GM23248 (cell line): ENCODE measurements at places on chromosomes 6 and 20.

DNA sequence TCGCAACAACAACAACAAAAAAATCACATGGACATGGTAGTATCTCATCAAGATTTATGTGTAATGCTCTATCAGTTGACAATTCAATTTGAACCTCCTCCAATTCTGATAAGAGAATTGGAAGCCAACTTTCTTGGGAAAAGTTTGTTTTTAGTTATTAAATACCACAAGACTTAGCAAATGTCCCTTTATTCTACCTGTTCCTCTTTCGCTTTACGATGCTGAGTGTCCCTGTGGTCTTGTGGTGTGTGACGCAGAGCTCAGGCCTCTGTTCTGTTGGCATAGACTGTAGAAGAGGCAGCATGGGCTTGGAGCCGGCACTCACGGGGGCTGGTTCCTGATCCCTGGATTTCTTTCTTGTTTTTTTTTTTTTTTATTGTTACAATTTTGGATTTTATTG lies 76.7 kb downstream of the PSMB1 start:
- no peak overlapping the region for H3K27ac ChIP-seq
- H3K36me3 ChIP-seq = no peaks in the 10 kb centered on the region
- no peak overlapping the region for H3K4me3 ChIP-seq
- H3K27me3 ChIP-seq = 0 out of 2 replicates have a peak, but pooled peaks cover 10% of the 10 kb centered on the region

DNA sequence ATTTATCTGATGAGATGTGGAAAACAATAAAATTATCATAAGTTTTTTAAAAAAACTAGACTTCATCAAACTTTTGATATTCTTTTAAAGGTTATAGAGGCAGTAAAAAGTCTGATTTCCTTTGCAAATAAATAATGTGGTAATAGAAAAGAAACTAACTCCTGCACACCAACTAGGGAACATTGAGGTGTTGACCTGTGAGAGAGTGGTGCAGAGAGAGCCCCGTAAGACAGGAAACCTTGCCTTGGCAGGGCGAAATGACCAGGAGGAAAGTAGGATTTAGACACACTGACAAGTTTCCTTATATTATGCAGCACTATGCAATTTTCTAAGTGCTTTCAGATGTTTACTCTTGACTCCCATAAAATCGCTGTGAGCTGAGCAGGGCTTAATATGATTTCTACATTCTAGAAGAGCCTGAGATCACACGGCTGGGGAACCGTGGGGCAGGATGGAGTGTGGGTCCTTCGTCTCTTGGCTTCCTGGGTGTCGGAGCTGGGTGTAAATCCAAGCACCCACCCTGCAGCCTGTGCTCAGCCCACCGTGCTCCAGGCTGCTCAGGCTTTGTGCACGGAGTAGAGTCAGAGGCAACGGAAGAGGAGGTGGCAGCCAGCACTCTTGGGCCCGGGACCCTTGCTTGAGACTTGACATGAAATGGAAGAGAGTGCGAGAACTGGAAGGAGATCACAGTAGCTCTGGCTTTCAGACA lies 61.3 kb upstream of the FOXQ1 start:
- DNase-seq = peak; percentile 10
- no peaks in the 10 kb centered on the region for H3K36me3 ChIP-seq
- H3K27ac ChIP-seq = no peak overlapping the region
- H3K4me1 ChIP-seq = peaks cover 4% of the 10 kb centered on the region; the same call in 1 of the 2 replicates
- no peak overlapping the region for H3K4me3 ChIP-seq

- no peaks in the 10 kb centered on the region for H3K36me3 ChIP-seq
- no peak overlapping the region for H3K4me3 ChIP-seq
- peaks cover 15% of the 10 kb centered on the region; the same call in 1 of the 2 replicates for H3K27me3 ChIP-seq
- DNase-seq = no peak
- H3K27ac ChIP-seq = no peak overlapping the region
These were observed 142.8 kb upstream of the B3GAT2 start for GRCh38 chr6:71099649-71100048.

DNA sequence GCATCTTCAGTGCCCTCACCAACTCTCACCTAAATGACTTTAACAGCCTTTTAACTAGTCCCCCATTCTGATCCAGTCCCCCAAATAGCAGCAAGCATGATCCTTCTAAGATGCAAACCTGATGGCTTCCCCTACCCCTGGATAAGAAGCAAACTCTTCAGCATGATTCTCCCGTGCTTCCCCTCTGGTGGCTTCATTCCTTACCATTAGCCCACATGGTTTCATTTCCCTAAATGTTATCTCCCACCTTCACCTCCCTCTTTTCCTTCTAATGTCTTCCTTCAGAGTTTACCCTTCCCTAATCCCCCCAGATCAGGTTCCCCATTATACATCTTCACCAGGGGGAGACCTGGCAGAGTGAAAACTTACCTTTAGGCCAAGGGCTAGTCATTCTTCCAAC lies 4.0 kb upstream of the RAB5IF start:
- no peak overlapping the region for H3K27ac ChIP-seq
- H3K4me1 ChIP-seq = 0 out of 2 replicates have a peak, but pooled peaks cover 4% of the 10 kb centered on the region
- no peak overlapping the region for H3K4me3 ChIP-seq
- no peaks in the 10 kb centered on the region for H3K27me3 ChIP-seq

- H3K4me1 ChIP-seq = no peaks in the 10 kb centered on the region
- no peaks in the 10 kb centered on the region for H3K27me3 ChIP-seq
- no peak for DNase-seq
- H3K27ac ChIP-seq = no peak overlapping the region
- no peaks in the 10 kb centered on the region for H3K36me3 ChIP-seq
- H3K4me3 ChIP-seq = no peak overlapping the region
These were observed 494.9 kb upstream of the RNF217 start for GRCh38 chr6:124467366-124467765.

DNA sequence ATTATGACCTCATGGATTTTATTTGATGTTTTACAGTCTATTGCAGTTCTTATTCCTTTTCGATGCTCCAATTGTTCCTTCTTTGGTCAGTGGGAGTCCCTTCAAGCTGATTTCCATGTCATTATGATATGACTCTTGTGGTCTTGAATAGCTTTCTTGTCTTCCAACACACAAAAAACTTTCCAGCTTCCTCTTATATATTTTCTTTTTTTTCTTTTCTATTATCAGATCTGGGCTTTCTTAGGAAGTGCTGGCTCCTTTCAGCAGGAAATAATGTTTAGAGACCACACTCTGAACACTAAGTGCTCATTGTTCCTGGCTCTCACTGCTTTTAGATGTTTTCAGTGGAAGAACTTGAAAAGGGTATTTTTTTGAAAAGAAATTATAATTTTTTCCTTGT lies 3.1 kb upstream of the SLC17A1 start:
- no peak for DNase-seq
- H3K4me1 ChIP-seq = no peaks in the 10 kb centered on the region
- H3K4me3 ChIP-seq = no peak overlapping the region
- H3K36me3 ChIP-seq = no peaks in the 10 kb centered on the region
- H3K27ac ChIP-seq = no peak overlapping the region

DNA sequence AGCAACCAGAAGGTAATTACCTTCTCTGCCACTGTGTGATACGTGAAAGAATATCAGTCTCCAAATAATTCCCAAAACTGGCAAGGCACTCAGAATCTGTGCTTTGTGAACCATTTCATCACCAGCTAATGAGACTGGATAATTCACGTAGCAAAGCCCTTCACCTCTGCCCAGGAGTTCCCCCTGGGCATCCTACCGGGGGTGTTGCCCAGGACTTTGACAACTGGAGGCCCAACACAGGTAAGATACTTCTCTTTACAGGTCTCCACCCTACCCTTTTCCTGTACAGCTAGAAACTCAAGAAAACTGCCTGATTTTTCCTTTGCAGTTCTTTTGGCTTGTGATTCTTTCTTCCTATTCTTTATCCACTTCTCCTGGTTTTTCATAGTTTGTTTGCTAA lies 2.7 kb upstream of the CD24 start:
- H3K27ac ChIP-seq = no peak overlapping the region
- no peak for DNase-seq
- no peak overlapping the region for H3K4me3 ChIP-seq
- H3K4me1 ChIP-seq = no peaks in the 10 kb centered on the region
- peaks cover 43% of the 10 kb centered on the region for H3K27me3 ChIP-seq

DNA sequence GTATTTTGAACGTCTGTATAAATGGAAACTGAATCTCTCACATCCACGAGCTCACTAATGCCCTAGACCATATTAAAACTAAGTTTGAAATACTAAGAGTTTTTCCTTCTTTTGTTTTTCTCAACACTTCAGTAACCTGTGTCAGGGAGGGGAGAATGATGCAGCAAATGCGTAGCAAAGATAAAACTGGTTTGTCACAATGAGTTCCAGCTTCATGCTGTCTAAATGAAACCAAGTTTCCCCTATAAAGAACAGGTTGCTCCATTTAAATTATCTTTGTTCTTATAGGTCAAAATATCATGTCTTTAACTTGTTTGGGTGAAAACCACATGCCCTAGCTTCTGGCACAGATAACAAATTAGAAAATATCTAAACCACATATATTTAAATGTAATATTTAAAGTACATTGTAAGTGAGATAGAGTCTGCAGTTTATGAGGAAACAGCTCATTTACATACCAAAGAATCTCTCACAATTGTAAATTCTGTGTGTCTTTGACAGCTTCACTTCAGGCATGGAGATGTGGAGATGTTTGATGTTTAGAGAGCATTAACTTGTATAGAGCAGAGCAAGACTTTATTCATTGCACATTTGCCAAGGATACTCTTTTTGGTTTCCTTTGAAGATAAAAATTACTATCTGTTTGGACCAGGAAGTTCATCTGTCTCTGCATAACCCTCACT lies 7.3 kb downstream of the TRDN start:
- no peak overlapping the region for H3K4me3 ChIP-seq
- no peak overlapping the region for H3K27ac ChIP-seq
- no peak for DNase-seq
- H3K36me3 ChIP-seq = no peaks in the 10 kb centered on the region

DNA sequence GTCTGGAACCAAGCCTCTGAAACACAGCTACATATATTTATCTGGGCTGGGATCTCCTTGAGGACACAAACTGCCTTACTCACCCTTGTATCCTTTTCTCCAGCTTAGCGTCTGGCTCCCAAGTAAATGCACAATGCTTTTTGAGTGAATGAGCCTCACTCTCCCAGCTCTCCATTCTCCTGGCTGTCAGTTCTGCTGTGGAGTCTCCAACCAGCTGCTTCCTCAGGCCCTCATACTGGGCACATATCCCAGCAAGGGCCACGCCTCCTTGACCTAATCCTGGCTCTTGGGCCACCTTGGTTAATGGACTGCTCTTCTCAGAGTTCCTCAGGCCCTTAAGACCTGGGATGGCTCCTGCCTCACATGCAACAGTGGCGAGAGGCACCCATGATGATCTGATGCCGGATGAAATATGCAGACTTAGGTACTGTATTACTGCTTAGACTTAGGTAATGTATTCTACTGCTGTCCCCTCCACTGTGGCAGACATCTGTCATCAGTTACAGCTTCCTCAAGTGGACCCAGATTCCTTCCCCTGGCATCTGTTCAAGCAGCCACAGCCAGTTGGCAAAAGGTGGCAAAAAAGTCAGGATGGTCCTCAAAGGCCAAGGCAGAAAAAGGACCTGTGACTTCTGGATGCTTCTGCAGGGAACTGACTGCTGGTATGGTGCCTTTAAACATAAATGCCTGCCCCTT lies 16.5 kb downstream of the SNHG17 start:
- no peaks in the 10 kb centered on the region for H3K27me3 ChIP-seq
- H3K4me3 ChIP-seq = no peak overlapping the region
- H3K4me1 ChIP-seq = no peaks in the 10 kb centered on the region

- no peaks in the 10 kb centered on the region; the same call in 1 of the 2 replicates for H3K36me3 ChIP-seq
- H3K4me3 ChIP-seq = no peak overlapping the region
- DNase-seq = no peak
- no peak overlapping the region for H3K27ac ChIP-seq
- no peaks in the 10 kb centered on the region for H3K27me3 ChIP-seq
These were observed 38.2 kb downstream of the PYGB start for GRCh38 chr20:25285856-25286798.

DNA sequence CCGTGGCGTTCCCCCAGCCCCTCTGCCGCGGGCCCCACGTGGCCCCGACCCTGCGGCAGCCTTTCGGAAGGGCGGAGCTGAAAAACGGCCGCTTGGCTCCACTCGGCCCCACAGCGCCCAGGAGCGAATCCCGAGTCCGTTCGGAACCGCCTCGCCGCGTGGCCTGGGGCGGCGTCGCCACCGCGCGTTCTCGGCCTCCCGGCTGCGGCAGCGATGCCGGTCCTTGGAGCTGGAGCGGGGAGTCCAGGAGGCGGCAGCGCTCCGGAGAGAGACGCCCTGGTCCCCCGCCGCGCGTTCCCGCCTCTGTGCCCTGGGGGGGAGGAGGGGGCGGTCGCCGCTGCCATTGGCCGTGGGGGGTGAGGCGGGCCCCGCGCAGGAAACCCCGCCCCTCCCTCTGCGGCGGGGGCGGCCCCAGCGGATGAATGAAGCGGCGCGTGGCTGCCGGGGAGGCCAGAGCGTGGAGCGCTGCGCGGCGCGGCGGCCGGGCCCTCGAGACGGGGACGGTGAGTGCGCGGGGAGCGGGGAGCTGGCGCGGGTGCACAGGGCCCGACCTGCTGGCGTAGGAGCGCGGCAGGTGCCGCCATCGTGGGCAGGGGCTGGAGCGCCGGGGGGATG lies at the start of gene SLCO4A1:
SLCO4A1 (plus strand) TSS at position 453 of the 615 bp plus-strand sequence. CDS start 13,952 bp downstream, outside the sequence.
- no peak within 1 kb of the TSS for H3K27ac ChIP-seq
- peak within 1 kb of the TSS; percentile 55 for H3K4me3 ChIP-seq
- no peaks in the 10 kb centered on the region for H3K36me3 ChIP-seq

DNA sequence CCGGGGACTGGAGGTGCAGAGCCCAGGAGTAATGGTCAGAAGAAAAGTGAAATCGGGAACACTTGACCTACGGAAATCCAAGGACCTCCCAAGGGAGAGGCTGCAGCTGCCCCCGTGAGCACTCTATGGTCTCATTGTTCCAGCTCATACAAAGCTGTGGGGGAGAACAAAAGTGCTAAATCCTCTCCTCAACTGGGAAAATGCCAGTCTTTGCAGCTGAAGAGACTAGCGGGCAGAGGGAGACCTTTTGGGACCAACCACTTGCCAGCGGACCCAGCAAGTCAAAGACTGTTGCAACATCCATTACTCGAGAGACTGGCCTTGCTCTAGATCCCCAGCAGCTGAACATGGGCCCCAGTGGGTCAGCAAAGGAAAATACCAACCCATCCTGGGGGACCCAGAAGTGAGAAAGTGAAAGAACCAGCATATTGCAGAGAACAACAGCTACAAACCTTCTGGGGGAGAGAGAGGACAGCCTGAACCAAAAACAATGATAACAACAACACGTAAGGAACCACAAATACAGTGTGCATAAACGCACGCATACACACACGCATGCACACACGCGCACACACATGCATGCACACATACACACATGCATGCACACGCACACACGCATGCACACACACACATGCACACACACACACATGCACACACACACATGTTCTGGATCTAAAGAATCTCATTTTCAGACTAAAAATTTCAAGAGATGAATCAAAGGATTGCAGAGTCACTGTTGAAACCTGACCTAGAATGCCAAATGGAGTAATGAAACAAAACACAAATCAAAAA lies 24.7 kb upstream of the ELMO2 start:
- H3K27me3 ChIP-seq = peaks cover 63% of the 10 kb centered on the region
- H3K36me3 ChIP-seq = no peaks in the 10 kb centered on the region
- DNase-seq = no peak
- H3K4me1 ChIP-seq = no peaks in the 10 kb centered on the region

GRCh38 chr6:143969077-143969476 lies 39.0 kb downstream of the PLAGL1 start:
- DNase-seq = no peak
- no peak overlapping the region for H3K4me3 ChIP-seq
- peaks cover 6% of the 10 kb centered on the region; the same call in 1 of the 2 replicates for H3K36me3 ChIP-seq
- peaks cover 11% of the 10 kb centered on the region for H3K4me1 ChIP-seq
